ENCODE measurements at places on chromosomes 5 and 9.

DNA sequence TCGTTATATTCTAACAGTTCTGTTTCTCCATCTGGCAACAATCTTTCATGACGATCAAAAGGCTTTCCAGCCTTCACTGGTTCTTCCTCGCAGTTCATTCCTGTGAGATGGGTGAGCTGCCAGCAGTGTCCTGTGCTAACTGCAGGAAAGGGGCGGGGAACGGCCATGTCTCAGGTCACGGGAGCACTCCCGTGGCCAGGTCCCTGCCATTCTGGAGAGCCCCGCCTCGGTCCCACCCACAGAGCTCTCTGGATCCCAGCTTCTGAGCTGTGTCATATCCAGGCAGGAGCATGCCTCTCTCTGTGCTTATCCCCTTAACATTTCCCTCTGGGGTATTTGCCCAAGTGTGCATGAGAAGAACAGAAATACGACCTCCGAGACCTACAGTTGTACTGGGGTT lies 297.8 kb upstream of the IRX2 start:
- DNase-seq = no peak

DNA sequence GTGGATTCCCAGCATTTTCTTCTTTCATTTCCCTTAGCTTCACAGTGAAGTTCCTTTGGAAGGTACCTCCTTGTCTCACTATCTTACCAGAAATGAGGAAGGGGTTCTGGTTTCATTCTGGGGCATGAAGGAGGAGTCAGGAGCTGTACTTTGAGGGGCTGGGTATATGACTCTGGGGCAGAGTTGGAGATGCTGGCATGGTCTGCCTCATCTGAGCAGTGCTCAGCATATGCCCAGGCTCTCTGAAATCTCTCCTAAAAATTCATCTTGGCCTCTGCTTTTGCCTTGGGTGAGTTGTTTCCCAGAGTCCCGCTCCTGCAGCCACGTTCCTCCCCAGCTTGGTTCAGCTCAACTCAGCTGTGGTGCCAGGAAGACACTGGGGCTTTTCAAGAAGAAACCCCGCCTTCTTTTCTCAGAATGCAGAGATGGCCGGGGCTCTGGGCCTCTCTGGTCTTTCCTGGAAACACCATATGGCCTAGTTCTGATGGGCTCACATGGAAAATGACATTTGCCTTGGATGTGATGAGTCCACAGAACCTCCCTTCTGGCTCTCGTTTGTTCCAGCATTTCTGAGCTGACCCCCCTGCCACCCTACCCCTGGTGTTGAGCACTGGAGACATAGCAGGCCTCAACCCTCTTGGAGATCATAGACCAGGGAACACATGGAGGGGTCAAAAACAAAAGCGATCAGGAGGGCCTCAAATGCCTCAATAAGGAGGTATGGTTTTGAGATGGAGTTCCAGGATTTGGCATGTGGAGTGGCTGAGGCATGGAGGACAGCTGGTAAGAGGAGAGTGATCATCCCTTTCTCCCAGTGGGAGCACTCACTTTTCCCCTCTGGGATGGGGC lies 12.0 kb upstream of the TGFBR1 start:
- no peak for DNase-seq

GRCh38 chr5:79552984-79553383 lies 39.0 kb upstream of the HOMER1 start:
- DNase-seq = no peak

- DNase-seq = peak; percentile 34
These were observed 248.1 kb upstream of the NREP start for GRCh38 chr5:112004867-112005622.

GRCh38 chr5:136656811-136657210 lies 291.5 kb upstream of the TRPC7 start:
- no peak for DNase-seq

- DNase-seq = no peak
These were observed 514.2 kb upstream of the TLE4 start for GRCh38 chr9:79057576-79057975.

GRCh38 chr9:136611606-136612005 lies 51.1 kb upstream of the EGFL7 start:
- DNase-seq = no peak

GRCh38 chr9:132409828-132410528 lies at the start of gene CFAP77:
CFAP77 (plus strand) TSS chr9:132410211; CDS start chr9:132410272, 61 bp downstream.
- peak; percentile 69 for DNase-seq

- no peak for DNase-seq
These were observed 115.4 kb downstream of the ST8SIA4 start for GRCh38 chr5:100787648-100788047.

DNA sequence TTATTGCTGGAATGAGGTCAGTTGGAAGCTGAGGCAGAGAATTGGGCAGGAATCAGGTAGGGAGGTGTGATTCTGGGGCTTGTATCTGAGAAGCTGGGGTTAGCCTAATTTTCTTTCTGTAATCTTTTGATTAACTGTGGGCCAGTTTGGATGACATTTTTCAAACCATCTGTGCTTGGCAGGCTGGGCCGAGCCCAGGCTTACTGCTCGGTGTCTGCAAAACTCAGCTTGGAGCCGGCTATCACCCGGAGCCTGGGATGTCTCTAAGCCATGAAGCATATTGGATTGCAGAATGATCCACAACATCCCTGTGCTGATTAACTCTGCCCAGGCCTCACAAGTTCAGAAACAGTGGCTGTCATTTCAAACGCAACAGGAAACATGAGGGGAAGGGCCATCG lies 26.5 kb downstream of the KCNMB1 start:
- DNase-seq = no peak

DNA sequence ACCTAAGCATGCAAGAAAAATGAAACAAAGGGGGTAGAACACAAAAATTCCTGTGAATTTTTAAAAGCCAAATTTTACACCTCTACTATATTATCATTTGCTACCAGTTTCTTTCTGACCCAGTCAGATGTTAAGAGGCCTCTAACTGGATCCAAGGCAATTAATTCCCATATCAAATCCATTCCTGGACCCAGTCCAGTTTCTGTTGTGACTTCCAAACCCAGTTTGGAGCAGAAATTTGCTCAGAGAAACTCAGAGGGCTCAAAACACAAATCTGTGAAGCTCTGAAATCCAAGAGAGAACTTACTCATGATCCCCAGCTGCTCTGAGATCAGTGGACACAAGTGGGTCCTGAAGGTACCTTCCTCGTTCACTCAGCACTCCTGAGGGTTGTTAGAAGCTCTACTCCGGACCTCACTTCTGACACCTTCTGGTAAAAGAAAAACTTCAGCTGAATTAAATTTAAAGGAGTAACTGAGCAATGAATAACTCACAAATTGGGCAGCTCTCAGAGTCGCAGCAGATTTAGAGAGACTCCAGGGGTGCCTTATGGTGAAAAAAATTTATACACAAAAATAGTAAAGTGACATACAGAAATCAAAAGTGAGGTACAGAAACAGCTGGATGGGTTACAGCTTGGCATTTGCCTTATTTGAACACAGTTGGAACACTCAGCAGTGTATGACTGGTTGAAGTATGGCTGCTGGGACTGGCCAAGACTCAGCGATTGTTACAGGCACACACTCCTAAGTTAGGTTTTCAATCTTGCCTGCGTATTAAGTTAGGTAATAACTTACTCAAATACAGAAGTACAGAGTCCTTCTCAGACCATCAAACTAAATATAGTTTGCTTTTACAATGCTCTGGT lies 32.4 kb downstream of the INSL4 start:
- DNase-seq = peak; percentile 24

GRCh38 chr9:91995000-91995655 lies 45.1 kb upstream of the ROR2 start:
- DNase-seq = no peak

GRCh38 chr5:137666901-137667300 lies 69.0 kb downstream of the KLHL3 start:
- DNase-seq = no peak

- DNase-seq = no peak
These were observed 91.4 kb downstream of the STRBP start for GRCh38 chr9:123176949-123177348.

- DNase-seq = no peak
These were observed 2.2 kb upstream of the ZNF366 start for GRCh38 chr5:72509401-72509800.

- DNase-seq = peak; percentile 42
These were observed 20.9 kb upstream of the ADAM19 start for GRCh38 chr5:157596487-157596886.

- DNase-seq = no peak
These were observed 577.2 kb downstream of the MTRR start for GRCh38 chr5:8446179-8446578.

DNA sequence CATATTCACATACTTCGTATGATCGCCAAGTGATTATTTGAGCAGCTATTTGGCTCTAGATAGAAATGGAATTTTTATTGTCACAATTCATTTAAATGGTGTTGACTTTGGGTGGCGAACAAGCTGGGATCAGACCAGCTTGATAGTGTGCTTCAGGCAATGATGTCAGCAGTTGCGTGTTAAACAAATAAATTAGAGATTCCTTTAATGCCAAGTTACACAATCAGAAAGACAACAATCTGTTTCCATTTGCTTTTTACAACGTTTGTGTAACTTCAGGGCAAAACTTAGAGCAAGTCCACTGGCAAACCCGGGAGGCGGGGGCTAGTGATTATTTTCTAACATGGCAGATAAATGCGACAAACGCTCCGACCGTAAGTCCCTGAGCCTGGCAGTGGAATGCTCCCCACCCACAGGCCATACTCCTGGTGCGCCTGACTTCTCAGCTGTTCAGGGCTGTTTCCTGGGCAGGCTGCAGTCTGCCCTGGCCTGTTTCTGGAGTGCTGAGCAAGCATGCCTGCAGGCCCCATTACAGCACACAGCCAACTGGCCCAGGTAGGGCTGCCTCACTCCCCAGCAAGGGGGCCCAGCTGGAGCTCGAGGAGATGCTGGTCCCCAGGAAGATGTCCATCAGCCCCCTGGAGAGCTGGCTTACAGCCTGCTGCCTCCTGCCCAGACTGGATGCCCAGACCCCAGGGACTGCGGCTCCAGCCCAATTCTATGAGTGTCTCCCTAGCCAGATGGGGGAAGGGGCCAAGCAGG lies 88.7 kb downstream of the BASP1 start:
- DNase-seq = no peak

GRCh38 chr9:113648048-113648447 lies 184.5 kb downstream of the RGS3 start:
- no peak for DNase-seq

DNA sequence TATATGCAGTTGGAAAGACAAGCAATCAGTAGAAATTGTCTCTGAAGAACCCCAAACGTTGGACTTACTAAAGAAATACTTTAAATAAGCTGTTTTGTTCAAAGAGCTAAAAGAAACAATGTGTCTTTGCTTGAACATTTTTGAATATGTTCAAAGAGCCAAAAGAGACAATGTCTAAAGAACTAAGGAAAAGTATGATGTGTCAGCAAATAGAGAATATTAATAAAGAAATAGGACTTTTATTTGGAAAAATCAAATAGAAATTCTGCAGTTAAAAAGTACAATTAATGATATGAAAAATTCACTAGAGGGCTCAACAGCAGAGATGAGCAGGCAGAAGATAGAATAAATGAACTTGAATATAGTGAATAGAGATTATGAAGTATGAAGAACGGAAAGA lies 19.2 kb downstream of the TAS2R1 start:
- DNase-seq = no peak

DNA sequence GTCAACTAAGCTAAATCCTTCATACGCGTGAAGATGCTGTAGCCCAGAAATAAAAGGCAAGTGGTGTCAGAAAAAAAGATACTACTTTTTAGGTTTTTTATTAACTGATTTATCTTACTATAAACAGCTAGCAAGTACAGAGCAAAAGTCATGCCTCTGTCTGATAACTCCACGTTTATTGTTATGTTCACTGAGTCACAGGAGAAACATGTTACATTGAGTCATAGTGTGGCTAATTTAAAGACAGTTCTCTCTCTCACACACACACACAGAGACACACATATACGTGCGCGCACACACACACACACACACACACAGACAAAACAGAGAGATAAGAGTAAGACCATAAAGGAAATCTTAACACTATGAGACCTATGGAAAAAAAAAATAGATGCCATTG lies 770.0 kb upstream of the CDH10 start:
- DNase-seq = no peak

- DNase-seq = no peak
These were observed 27.2 kb upstream of the CCNJL start for GRCh38 chr5:160339406-160340130.

DNA sequence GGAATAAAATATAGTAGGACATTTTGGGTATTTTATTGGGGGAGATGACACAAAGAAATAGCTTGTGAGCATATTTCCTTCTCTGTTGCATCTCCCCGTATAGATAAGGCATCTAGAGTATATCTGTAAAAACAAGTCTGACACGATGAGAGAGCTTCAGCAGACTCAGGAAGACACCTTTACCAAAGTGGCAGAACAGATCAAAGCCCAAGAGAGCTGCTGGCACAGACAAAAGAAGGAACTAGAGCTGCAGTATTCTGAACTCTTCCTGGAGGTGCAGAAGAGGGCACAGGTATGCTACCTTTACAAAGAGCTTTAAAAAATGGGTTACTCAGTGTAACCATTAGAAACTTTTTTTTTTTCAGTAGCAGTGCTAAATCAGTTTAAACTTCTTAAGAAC lies 176.7 kb downstream of the CCDC171 start:
- DNase-seq = no peak

DNA sequence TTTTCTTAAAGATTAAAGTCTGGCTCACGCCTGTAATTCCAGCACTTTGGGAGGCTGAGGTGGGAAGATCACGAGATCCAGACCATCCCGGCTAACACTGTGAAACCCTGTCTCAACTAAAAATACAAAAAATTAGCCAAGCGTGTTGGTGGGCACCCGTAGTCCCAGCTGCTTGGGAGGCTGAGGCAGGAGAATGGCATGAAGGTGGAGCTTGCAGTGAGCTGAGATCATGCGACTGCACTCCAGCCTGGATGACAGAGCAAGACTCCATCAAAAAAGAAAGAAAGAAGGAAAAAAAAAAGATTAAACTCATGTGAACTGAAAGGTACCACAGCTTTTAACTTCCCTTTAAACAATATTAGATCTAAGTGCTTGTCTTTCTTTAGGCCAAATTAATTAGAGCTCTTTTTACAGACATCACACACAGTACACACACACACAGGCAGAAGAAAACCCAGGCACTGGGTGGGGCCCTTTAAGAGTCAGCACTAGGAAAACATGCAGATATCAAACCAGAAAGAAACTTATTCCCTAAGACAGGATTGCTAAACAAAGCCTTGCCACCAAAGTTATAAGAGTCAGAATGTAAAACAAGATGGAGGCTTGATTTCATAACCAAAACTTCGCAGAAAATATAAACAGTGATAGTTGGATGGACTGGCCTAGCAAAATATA lies 29.3 kb upstream of the UHRF2 start:
- DNase-seq = no peak

DNA sequence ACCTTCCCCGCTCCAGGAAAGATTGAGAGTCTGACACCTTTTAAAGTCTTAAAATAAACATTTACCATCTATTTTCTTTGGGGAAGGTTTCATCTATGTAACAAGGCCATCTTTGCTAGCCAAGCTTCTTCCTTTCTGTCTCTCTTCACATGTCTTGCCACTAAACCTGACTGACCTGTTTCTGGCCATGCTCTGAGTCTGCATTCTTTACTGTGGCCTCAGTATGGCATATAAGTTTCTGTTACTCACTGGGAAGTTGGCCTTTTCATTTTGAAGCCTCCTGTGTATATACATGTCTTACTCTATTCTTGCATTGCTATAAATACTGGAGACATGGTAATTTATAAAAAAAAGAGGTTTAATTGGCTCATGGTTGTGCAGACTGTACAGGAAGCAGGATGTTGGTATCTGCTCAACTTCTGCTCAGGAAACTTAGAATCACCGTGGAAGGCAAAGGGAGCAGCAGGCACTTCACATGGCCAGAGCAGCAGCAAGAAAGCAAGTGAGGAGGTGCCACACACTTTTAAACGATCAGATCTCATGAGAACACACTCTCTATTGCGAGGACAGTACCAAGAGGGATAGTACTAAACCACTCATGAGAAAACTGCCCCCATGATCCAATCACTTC lies 48.1 kb downstream of the KCNV2 start:
- DNase-seq = no peak

- DNase-seq = no peak
These were observed 248.7 kb downstream of the SPOCK1 start for GRCh38 chr5:137250421-137250820.
